OCI-M1 (cell line): ENCODE measurements at places on chromosomes 6 and 20.
A peak's percentile ranks its signal among the peaks of the same experiment; 100 is the strongest.

DNA sequence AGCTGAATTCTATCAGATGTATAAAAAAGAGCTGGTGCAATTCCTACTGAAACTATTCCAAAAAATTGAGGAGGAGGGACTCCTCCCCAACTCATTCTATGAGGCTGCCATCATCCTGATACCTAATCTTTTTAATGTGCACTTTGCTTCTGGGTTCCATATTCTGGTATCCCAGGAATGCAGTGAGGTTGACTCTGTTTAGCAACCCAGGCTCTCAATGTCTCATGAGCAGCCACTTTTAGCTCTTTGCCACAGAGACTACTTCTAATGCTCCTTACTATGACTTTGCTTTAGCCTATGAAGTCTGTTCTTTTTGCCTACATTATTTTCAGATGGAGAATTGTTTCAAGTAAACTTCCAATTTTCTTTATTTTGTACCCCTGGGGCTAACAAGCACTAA is 185.5 kb upstream of the NRSN1 start:
- no peak for DNase-seq

- no peak for DNase-seq
Observed at GRCh38 chr6:257031-257725, 35.1 kb upstream of the DUSP22 start.

GRCh38 chr6:142146828-142147662 is at the start of the genes NMBR and VTA1:
Gene NMBR, minus strand, starts transcription at chr6:142147122. Its CDS starts 58,464 bp downstream, at chr6:142088658.
Gene VTA1, plus strand, starts transcription at chr6:142147263. Its CDS starts 25 bp downstream, at chr6:142147288.
- DNase-seq = peak; percentile 99

DNA sequence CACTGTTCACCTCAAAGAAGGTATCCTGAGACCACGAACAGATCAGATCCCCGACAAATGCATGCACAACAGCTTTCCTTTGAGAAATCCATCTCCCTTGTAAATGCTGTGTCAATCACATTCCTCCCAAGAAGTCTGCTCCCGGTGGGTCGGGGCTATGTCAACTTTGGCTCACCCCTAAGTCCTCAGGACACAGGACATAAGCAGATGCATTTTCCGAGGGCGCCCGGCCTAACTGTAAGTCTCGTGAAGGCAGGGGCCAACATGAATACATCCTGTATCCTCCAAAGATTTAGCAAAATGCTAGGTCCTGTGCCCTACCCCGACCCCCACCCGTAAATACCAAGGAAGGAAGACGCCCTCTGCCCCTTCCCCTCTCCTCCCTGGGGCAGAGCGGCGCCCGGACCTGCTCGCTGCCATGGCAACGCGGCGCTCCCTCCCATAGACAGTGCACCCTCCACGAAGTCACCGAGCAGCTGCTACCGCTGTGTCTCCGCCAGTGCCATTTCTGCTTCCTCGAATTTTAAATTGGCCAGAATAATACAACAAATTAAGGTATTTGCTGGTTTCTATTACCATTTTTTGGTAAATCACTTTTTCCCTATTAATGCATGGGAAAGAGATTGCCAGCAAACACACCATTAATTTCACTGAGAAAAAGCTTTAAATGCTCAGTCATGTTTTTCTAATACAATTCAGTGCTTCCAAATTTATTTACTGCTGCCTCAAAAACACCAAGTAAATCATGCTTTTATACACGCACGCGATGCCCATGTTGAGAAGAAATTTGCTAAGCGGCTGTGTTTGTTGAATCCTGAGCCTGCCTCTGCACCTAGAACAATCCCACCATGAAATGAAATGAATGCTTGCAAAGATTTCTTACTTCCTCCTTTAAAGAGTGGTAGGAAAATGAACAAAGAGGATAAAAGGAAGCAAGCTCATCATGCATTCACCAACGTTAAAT is 100.6 kb downstream of the PCSK2 start:
- DNase-seq = no peak

- DNase-seq = no peak
Observed at GRCh38 chr6:149329529-149329928, 12.0 kb downstream of the TAB2 start.

DNA sequence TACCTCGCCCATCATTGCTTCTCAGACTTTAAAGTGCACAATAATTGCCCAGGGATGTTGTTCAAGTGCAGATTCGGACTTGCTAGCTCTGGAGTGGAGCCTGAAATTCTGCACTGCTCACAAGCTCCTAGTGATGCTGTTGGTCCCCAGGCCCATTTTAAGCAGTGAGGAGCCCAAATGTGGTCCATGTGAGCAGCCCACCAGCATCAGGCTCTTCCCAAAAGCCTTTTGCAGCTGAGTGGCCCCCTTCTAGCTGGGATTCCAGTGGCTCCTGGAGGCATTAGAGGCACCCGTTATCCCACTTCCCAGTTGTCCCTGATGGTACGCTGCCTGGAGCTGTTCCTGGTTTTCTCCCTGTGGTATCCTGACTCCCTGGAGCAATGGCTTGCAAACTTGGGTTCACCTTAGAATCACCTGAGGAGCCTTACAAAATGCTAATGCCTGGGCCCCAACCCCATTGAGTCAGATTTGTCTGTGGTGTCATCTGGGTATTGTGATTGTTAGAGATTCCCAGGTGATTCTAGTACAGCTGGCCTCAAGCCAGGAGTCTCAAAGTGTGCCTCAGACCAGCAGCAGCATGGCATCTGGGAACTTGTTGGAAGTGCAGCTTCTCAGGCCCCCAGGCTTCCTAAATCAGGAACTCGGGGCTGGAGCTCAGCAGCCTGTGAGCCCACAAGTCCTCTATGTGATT is 186.9 kb upstream of the SLC24A3 start:
- DNase-seq = no peak

DNA sequence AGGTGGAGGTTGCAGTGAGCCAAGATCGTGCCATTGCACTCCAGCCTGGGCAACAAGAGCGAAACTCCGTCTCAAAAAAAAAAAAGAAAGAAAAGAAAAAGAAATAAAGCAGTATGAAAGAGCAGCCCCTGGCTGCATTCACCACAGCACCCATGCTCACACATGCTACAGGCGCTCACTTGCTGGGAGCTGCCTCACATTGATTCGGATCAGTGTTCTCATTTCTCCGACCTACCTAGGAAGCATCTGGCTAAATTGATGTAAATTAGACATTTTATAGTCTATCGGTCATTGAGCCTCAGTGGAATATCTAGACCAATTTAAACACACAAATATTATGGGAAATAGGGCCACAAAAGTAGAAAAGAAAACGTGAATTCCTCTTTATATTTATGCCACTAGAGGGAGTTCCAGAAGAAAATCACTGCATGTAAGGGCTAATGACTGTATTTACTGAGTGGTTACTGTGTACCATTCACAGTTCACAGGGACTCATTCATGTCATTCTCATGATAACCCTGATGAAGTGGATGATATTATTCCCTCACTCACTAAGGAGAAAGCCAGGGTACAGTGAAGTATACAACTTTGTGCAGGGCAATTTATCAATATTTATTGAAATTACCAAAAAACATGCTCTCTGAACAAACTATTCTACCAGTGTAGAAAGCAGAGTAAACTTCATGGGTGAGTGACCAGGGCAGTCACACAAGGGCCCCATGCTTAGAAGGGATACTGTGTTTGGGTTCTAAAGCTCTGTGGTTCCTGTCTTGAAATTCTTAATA is 5.3 kb upstream of the MOG start:
- peak; percentile 68 for DNase-seq

DNA sequence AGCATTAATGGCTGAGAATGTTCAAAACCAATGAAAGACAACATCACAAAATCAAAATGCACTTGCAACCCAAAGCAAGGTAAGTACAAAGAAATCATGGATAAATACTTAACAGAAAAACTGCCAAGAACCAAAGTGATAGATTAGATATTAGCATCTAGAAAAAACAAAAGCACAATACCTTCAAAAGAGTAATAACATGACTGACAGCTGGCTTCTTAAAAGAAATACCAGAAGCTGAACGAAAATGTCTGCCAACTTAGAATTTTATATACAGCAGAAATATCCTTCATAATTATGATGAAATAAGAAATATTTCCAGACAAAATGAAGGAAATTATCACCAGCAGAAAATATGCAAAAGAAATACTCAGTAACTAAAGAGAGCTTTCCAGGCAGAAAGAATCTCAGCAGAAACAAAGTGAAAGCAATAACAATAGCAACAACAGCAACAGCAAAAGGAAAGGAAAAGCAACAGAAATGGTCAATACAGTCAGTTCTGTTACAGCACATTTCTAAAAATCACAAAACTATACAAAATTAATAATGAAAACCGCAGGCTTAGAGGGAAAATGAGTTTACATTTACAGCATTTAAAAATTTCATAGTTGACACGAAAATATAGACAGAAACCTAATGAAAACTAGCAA is 121.5 kb upstream of the MAN1A1 start:
- peak; percentile 54 for DNase-seq

DNA sequence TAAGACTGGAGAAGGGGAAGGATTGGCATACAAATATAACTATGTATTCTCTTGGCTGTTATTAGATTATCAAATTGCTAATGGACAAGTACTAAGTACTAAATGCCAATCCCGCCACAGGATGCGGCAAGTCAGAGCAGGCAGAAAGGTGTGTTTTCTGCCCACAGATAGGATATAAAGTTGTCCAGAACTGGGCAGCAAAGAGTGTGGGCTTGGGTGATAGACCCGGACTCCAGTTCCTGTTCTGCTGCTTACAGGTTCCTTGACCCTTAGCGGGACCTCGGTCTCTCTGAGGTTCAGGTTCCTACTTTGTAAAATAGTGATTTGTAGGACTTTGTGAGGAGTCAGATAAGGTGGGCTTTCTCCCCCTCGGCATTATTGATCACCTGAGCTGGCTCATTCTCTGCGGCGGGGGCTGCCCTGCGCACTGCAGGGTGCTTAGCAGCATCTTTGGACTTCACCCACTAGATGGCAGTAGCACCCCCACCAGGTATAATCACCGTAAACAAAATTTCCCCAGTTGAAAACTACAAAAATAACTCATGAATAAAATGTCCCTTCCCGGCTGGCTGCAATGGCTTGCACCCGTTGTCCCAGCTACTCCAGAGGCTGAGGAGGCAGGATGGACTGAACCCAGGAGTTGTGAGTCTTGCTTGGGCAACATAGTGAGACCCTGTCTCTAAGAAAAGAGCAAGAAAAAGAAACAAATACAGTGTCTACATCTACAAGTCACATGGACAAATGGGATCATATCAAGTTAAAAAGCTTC is 193.1 kb downstream of the DOK5 start:
- DNase-seq = no peak
